ENCODE measurements at places on chromosomes 13 and 19.

- no peak for DNase-seq
These were observed 130.5 kb downstream of the MAB21L1 start for GRCh38 chr13:35345992-35346391.

GRCh38 chr19:56477429-56478338, 539 bp upstream of the ZNF667 start:
- DNase-seq, result peak; percentile 92

GRCh38 chr13:64289702-64290101, 2874.1 kb upstream of the PCDH20 start:
- DNase-seq, result no peak

DNA sequence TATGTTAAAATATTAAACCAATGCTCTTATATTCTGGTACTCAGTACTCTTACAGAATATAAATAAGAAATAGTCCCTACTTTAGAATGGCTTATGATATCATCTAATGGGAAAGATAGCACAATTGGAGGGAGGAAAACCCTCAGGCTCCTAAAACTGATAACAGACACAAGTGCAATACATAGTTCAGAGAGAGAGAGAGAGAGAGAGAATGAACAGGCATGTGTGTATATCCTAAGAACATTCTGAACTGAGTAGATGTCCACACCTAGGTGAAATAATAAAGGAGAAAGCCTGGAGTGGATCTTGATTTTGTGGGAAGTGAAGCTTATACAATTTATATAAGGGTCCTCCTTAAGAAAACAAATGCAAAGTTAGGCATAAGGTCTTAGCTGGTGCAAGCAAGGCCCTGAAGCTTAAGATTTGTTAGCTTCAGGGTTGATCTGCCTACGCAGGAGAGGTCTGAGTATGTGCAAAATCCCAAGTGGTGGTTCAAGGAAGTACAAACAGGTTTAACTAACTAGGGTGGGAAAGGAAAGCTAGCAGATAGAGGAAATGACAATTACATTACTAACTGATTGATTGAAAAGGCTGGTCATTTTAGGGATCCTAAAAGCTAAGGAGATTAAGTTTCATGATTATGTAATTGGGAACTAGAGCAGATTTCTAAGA, 53.3 kb downstream of the SOX21 start:
- no peak for DNase-seq

GRCh38 chr13:50760751-50761150, 82.7 kb downstream of the DLEU7 start:
- DNase-seq, result no peak

GRCh38 chr13:73952648-73953047, 181.6 kb downstream of the KLF12 start:
- DNase-seq, result no peak

- no peak for DNase-seq
These were observed 426.7 kb downstream of the TBC1D4 start for GRCh38 chr13:75055296-75055695.

GRCh38 chr13:110557610-110558305, 3.8 kb downstream of the RAB20 start:
- DNase-seq, result no peak

- no peak for DNase-seq
These were observed 12.1 kb downstream of the METTL21C start for GRCh38 chr13:102682727-102683126.

DNA sequence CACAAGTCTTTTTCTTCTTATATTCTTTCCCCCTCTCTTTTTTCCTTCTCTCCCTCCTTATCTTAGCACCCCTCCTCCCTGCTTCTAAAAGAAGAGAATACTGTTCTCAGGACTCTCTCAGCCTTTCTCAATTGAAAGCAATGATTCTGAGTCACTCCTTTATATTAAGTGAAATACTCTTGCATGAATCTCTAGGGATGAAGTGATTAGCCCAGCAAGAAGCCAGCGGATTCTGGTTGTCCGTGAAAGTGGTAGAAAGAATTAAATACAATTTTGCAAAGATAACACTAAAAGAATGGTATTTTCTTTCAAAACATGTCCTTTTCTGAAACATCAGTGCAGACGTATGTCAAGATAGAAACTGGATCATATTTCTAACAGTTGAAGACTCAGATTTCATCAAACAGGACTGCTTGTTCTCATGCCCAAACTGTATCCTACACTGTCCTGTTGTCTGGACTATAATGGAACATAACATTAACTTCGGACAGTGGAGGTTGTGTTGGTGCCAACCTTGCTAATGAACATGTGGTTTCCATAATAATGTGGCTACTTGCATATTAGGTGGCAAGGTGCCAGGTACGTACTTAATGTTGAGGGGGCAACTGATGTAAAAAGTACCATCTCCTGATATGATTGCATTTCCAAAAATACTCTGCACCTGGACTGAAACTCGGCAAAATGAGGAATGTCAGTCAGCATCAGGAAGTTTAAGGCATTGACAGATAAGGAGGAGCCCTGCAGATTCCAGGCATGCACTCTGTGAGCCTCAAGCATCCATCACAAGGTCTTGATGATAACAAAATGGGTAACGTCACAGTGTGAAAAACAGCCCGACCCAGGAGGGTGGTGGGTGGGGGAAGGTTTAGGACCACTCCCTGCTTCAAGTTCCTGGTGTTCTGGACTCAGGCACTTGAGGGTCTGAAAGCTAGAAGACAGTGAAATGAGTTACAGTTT, 357.2 kb downstream of the DLEU7 start:
- DNase-seq, result no peak

DNA sequence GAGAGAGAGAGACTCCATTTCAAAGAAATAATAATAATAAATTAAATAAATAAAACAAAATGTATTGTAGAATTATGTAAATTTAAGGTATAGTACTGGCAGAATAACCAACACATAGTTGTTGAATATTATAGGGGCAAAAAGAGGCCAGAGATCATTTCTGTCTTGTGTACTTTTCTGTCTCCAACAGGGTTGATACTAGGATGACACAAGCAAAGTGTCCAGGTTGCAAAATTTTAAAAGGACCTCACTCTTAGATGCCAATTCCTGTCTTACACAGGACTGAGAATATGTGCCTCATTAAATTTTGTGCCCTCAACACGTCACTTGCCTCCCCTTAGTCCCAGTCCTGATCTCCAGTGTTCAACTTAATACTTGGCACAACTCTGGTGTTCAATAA, 2.2 kb upstream of the AP2S1 start:
- DNase-seq, result no peak

GRCh38 chr19:41897181-41897580, 14.2 kb downstream of the ARHGEF1 start:
- DNase-seq, result no peak
